CD4-positive, alpha-beta T cell treated with Interferon gamma for 1 hour (primary cell): ENCODE measurements at places on chromosomes 2 and 18.

- no peak for DNase-seq
Observed at GRCh38 chr2:144288438-144288837, 231.5 kb downstream of the ZEB2 start.

- DNase-seq = no peak
Observed at GRCh38 chr2:239112127-239112774, 264.4 kb downstream of the TWIST2 start.

DNA sequence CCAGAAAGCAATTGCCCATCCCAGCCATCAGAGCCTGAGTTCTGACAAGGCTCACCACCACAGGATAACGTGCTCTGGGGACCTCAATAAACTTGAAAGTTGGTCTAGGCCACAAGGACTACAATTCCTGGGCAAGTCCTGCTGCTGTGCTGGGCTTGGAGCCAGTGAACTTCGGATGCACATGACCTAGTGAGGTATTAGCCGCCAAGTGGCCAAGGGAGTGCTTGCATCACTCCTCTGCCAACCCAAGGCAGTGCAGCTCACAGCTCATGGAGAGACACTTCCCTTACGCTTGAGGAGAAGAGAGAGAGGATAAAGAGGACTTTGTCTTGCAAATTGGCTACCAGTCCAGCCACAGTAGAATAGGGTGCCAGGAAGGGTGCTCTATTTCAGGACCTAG lies 219.6 kb downstream of the MBD2 start:
- no peak for DNase-seq

GRCh38 chr2:237524631-237525030 lies 37.6 kb downstream of the MLPH start:
- DNase-seq = no peak

DNA sequence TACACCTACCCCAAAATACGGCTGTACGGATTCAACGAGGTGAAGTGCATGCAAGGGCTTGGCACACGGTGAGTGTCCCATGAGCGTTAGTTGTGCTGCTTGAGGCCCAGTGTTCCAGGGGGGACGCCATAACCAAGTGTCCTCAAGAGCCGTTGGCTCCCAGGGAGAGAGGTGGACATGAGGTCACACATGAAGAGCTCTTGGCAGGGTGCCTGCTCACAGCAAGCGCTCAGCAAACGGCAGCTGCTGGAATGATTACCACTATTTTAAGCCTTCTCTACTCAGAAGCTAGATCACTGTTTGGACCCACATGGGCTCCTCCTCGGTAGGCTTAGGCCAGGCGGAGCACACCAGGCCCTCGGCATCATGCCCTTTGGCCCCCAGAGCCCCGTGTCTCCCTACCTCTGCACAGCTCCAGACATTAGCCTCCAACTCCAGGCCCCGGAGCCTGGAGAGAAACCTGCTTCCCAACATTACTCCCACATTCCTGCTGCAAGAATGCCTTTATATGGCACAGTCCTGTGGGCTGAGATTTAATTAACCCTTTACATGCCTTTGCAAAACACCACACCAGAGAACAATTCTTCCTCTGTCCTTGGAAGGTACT lies 68.4 kb upstream of the PPP1CB start:
- DNase-seq = no peak
